ENCODE measurements at places on chromosomes 12 and 14.

GRCh38 chr12:41485203-41485602 is 297.1 kb downstream of the PDZRN4 start:
- H3K27ac ChIP-seq, result no peak overlapping the region
- H3K36me3 ChIP-seq, result no peaks in the 10 kb centered on the region
- no peak for DNase-seq
- no peak overlapping the region for H3K4me3 ChIP-seq
- no peaks in the 10 kb centered on the region for H3K27me3 ChIP-seq

- H3K4me3 ChIP-seq, result no peak overlapping the region
- peaks cover 6% of the 10 kb centered on the region for H3K36me3 ChIP-seq
- no peaks in the 10 kb centered on the region for H3K4me1 ChIP-seq
- no peak overlapping the region for H3K27ac ChIP-seq
- H3K27me3 ChIP-seq, result no peaks in the 10 kb centered on the region
These were observed 23.7 kb upstream of the YLPM1 start for GRCh38 chr14:74739293-74740030.

- peaks cover 22% of the 10 kb centered on the region for H3K36me3 ChIP-seq
- H3K27me3 ChIP-seq, result no peaks in the 10 kb centered on the region
- peaks cover 50% of the 10 kb centered on the region for H3K4me1 ChIP-seq
- H3K4me3 ChIP-seq, result peak within 1 kb of the TSS; percentile 97
- H3K27ac ChIP-seq, result peak within 1 kb of the TSS; percentile 95
These were observed at the start of gene CCDC88C for GRCh38 chr14:91417120-91417982. Gene CCDC88C, minus strand, starts transcription at chr14:91417820. Its CDS starts 130 bp downstream, at chr14:91417690.

DNA sequence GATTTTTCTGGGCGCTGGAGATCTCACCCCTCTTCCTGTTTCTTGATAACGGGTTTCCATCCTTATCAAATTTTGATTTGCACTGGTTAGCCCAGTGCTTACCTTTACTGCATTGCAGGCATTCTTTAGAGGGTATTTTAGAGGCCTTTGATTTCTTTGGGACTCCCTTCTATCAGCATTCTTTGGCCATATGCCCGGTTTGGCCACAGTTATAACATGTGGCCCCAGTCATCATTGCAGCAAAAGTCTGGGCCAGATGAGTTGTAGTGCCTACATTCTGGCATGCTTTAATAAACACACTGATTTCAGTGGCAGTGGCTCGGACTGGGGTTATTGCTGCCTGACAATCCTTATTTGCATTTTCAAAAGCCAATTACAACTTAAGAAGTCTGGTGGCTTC is 82.3 kb downstream of the KCNMB4 start:
- H3K36me3 ChIP-seq, result peaks cover 5% of the 10 kb centered on the region
- H3K27me3 ChIP-seq, result peaks cover 7% of the 10 kb centered on the region

GRCh38 chr12:59036973-59037762 is 116.9 kb upstream of the LRIG3 start:
- H3K4me3 ChIP-seq, result no peak overlapping the region
- H3K27ac ChIP-seq, result no peak overlapping the region
- no peak for DNase-seq
- H3K36me3 ChIP-seq, result no peaks in the 10 kb centered on the region

GRCh38 chr12:110921262-110921661 is 883 bp upstream of the MYL2 start:
- H3K4me3 ChIP-seq, result no peak overlapping the region
- no peaks in the 10 kb centered on the region for H3K36me3 ChIP-seq
- H3K4me1 ChIP-seq, result no peaks in the 10 kb centered on the region
- peaks cover 2% of the 10 kb centered on the region for H3K27me3 ChIP-seq
- H3K27ac ChIP-seq, result no peak overlapping the region

GRCh38 chr12:118714051-118714460 is 267.3 kb upstream of the SRRM4 start:
- H3K4me1 ChIP-seq, result no peaks in the 10 kb centered on the region
- H3K36me3 ChIP-seq, result no peaks in the 10 kb centered on the region
- no peak overlapping the region for H3K27ac ChIP-seq
- no peak for DNase-seq
- H3K27me3 ChIP-seq, result no peaks in the 10 kb centered on the region

DNA sequence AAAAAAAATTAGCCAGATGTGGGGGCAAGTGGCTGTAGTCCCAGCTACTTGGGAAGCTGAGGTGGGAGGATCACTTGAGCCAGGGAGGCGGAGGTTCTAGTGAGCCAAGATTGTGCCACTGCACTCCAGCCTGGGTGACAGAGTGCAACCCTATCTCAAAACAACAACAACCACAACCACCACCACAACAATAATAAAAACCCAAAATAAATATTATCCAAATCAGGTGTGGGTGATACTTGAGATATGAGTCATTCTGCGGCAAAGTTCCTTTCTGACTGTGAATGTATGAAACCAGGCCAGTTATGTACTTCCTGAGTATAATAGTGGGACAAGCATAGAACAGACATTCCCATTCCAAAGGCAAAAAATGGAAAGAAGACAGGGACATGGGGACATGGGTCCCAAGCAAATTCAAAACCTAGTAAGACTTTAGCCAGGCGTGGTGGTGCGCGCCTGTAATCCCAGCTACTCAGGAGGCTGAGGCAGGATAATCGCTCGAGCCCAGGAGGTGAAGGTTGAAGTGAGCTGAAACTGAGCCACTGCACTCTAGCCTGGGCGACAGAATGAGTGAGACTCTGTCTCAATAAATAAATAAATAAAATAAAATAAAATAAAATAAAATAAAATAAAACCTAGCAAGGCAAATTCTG is 9.7 kb upstream of the ERC1 start:
- H3K4me1 ChIP-seq, result no peaks in the 10 kb centered on the region
- H3K27me3 ChIP-seq, result peaks cover 4% of the 10 kb centered on the region
- no peak for DNase-seq

- H3K4me1 ChIP-seq, result no peaks in the 10 kb centered on the region
- H3K27ac ChIP-seq, result no peak overlapping the region
- no peak for DNase-seq
- no peak overlapping the region for H3K4me3 ChIP-seq
- H3K36me3 ChIP-seq, result no peaks in the 10 kb centered on the region
These were observed 238.9 kb downstream of the EMP1 start for GRCh38 chr12:13435235-13435933.

DNA sequence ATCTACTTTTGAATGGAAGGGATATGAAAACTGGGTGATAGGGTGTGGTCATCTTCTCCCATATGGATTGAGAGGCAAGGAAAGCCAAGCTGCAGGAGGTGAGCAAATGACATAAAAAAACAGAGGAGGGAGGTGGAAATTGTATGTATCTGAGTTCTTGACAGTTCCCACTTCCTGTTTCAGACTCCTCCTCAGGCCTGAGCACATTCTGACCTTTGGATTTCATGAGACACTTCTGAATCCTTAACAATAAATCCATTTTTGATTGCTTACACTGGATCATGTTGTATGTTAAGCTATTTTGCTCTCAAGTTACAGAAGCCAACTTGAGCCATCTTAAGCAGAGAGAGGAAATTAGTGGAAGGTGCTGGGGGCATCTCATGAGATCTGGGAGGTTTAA is 11.6 kb upstream of the SRSF5 start:
- no peak overlapping the region for H3K27ac ChIP-seq
- DNase-seq, result no peak
- no peak overlapping the region for H3K4me3 ChIP-seq
- no peaks in the 10 kb centered on the region for H3K27me3 ChIP-seq

DNA sequence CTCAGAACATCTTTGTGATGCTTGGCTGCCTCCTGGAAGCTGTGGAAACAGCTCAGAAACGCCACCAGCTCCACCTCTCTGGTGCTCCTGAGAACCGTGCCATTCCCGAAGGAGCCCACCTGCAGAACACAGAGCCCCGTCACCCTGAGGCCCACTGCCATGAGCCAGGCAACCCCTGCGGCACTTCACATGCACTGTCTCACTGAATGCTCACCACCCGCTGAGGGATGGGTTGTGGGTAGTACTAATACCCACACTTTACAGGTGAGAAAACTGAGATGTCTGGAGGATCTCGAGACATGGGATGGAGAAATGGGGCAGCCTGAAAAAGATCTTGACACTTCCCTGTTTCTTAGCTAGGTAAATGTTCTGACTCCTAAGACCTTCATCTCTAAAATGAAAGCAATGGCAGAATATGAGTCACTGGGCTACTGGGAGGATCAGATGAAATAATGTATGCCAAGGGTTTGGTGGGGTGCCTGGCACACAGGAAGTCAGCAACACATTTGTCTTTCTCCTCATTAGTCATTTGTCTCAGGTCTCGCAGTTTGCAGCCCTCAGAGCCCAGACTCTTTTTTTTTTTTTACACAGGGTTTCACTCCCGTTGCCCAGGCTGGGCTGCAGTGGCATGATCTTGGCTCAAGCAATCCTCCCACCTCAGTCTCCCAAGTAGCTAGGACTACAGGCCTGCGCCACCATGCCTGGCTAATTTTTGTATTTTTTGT is 5.3 kb downstream of the OASL start:
- H3K27me3 ChIP-seq, result no peaks in the 10 kb centered on the region
- peak; percentile 76 for DNase-seq
- H3K4me1 ChIP-seq, result peaks cover 56% of the 10 kb centered on the region
- H3K4me3 ChIP-seq, result peak overlapping the region; percentile 76
- H3K36me3 ChIP-seq, result peaks cover 11% of the 10 kb centered on the region
- peak overlapping the region; percentile 89 for H3K27ac ChIP-seq

DNA sequence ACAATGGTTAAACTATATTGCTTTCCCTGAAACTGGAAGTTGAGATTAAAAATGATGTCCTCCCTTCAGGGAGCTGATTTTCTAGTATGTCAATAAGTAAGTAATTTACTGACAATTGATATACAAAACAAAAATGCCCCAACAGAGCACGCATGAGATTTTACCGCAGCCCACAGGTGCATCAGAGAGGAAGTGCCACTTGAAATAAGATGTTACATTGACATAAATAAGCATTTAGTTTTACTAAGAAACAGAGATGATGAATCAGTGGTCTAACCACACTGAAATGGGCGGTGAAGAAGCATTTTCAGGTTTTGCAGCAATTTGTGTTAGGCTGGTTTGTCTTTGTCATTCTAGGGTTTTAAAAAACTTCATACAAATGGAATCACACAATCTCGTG is 8.8 kb upstream of the CLECL1 start:
- peak; percentile 77 for DNase-seq
- peak overlapping the region; percentile 82 for H3K4me3 ChIP-seq
- H3K27me3 ChIP-seq, result no peaks in the 10 kb centered on the region

- H3K27ac ChIP-seq, result no peak overlapping the region
- no peak overlapping the region for H3K4me3 ChIP-seq
- no peaks in the 10 kb centered on the region for H3K27me3 ChIP-seq
- H3K4me1 ChIP-seq, result peaks cover 3% of the 10 kb centered on the region
These were observed 209.9 kb upstream of the GARIN2 start for GRCh38 chr14:66979101-66979974.

- no peak overlapping the region for H3K4me3 ChIP-seq
- no peak overlapping the region for H3K27ac ChIP-seq
- H3K4me1 ChIP-seq, result no peaks in the 10 kb centered on the region
- DNase-seq, result no peak
- no peaks in the 10 kb centered on the region for H3K36me3 ChIP-seq
- no peaks in the 10 kb centered on the region for H3K27me3 ChIP-seq
These were observed 176.0 kb downstream of the TMEM121 start for GRCh38 chr14:105702275-105702817.

DNA sequence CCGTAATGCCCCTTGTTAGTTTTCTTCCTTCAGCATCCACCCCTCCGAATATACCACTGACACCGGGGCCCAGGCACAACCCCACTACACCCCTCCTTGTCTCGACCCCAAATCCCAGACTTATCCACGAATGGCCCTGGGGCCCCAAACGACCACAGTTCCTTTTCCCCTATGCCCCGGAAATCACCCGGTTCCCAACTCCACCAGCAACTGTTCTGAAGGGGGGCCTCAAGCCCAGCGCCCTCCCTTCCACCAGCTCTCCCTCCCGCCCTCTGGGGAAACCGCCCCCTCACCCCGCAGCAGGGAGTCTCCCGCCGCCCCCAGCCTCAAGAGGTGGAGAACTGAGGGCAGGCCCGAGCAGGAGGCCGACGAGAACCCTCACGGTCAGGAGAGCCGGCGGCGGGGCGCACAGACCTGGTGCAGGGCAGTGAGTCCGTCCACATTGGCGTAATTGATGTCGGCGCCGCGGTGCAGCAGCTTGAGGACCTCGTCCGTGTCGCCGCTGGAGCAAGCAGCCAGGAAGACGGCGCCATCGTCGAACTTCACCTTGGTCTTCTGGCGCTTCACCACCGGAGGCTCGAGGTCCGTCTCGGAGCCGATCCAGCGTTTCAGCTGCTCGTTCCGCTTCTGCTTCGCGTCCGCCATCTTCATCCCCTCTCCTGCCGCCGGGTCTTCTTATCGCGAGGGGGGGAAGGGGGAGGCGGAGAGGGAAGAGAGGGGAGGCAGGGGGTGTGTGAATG is 446 bp downstream of the PPP1R12A start:
- H3K36me3 ChIP-seq, result no peaks in the 10 kb centered on the region
- peak overlapping the region; percentile 88 for H3K27ac ChIP-seq
- H3K4me3 ChIP-seq, result peak overlapping the region; percentile 93
- peak; percentile 70 for DNase-seq
- no peaks in the 10 kb centered on the region for H3K27me3 ChIP-seq

All from natural killer cell treated with Interleukin-12 subunit alpha and Interleukin-12 subunit beta and Interleukin-15 and Interleukin-18, amount 100 ng/mL, for 72 hours (primary cell).